Right renal cortex interstitium (tissue), 3 donors: ENCODE measurements at places on chromosomes 4 and X.

GRCh38 chr4:132981611-132982010, 167.5 kb upstream of the PCDH10 start:
- no peak for DNase-seq

- DNase-seq = no peak
Measured at GRCh38 chr4:86035688-86036087, 324.2 kb downstream of the MAPK10 start.

DNA sequence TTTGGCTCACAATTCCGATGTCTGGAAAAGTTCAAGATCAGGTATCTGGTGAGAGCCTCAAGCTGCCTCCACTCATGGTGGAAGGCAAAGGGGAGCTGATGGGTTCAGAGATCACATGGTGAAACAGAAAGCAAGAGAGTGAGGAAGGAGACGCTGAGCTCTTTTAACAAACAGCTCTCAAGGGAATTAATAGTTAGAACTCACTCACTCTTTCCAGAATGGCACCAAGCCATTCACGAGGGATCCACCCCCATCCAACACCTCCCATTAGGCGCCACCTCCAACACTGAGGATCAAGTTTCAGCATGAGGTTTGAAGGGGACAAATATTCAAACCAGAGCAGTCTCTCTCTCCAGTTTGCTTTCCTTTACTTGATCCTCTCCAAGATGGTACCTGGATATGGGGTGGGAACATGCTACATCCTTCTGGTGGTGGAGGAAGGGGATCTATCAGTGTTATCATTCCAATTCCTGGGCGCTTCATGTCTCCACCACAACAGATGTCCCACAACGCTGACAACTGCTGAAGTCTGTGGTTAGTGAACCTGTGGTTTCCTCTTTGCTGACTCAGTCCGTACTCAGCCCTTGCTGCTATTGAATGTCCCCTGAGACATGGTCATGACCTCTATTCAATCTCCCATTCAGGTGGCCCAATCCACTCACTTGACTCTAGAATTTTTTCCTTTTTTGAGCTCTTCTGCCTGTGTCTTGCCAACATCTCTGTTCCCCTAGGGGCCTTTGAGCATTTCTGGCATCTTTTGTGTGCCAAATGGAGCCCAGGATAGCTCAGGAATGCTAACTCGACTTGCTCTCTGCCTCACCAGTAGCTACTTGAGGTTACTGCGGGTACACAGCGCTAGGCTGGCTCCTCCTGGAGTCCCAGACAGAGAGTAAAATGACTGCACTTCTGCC, 395.2 kb downstream of the MID1IP1 start:
- no peak for DNase-seq

DNA sequence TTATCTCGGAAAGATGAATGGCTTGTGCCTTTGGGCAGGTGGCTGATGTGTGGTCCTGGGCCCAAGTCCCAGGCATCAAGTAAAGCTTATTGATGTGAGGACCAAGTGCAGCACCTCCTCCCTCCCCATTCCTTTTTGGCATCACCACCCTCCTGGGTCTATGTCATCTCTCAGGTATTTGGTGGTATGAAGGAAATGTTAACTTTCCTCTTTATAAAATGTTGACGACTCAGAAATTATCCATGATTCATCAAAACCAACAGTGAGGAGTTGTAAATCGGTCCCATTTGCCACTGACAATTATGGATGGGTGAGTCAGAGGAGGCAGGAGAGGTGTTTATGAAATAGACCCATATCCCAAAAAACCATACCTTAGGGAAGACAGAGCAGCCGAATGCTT, 229.4 kb upstream of the GATB start:
- no peak for DNase-seq

GRCh38 chr4:153539422-153539821, 73.3 kb downstream of the TMEM131L start:
- DNase-seq = no peak
